ENCODE measurements at places on chromosomes 1 and 21. TPM values are rescaled to one million over a fixed set of nuclear protein-coding genes. Genes with fewer than 3 reads are reported as not detected.

Gene PRR9
- not detected for total RNA-seq

- DNase-seq = no peak
These were observed 80.7 kb upstream of the DUSP10 start for GRCh38 chr1:221822591-221822990.

Gene KLHDC7A
- total RNA-seq = not detected

Gene OR2T2
- not detected for total RNA-seq

DNA sequence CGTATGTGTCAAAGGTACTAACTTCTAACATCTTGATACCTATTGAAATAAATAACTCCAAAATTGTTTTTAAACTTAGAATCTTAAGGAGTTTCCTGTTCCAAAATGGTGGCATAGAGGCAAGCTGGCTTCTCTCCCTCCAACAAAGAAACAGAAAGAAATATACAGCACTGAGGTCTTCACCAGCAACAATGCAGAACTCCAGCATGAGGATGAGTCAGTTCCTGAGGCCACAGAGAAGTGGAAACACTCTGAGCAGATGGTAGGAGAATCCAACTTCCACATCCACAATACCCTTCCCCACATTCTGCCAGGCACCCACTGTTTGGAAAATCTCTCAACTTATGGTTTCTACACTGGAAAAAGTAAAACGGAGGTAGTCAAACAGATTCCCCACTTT lies 12.2 kb upstream of the PPIH start:
- DNase-seq = no peak

DNA sequence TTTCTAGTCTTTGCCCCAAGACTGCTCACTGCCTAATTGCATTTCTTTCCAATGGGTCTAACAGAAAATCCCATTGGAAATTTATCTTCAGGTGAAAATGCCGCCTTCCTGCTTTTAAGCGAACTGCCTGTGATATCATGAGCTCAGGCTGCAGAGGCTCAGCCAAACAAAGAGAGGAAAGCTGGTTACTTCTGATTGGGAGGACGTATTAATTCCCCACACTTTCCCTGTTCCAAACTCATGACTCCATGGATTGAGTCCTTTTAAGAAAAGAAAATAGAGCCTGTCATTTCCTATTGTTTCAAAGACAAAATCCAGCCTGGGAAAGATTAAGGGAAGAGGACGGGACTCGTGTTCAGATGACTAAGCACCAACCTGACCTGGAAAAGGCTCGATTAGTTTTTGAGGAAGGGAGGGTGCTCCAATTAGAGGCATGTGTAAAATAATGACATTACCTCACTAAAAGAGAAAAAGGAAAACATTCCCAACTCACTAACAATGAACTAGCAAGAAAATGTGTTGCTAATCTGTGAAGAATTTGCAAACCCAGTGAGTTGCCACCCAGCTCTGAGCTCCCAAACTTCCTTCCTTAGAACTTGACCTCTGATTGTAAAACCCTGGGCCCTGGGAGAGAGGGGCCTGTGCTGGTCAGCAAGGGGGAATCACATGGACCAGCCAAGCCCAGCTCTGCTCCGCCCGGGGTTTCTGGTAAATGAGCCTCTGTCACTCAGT lies 61.2 kb downstream of the TCP10L start:
- DNase-seq = no peak

Gene OLFML2B
- 0.22 TPM for total RNA-seq

DNA sequence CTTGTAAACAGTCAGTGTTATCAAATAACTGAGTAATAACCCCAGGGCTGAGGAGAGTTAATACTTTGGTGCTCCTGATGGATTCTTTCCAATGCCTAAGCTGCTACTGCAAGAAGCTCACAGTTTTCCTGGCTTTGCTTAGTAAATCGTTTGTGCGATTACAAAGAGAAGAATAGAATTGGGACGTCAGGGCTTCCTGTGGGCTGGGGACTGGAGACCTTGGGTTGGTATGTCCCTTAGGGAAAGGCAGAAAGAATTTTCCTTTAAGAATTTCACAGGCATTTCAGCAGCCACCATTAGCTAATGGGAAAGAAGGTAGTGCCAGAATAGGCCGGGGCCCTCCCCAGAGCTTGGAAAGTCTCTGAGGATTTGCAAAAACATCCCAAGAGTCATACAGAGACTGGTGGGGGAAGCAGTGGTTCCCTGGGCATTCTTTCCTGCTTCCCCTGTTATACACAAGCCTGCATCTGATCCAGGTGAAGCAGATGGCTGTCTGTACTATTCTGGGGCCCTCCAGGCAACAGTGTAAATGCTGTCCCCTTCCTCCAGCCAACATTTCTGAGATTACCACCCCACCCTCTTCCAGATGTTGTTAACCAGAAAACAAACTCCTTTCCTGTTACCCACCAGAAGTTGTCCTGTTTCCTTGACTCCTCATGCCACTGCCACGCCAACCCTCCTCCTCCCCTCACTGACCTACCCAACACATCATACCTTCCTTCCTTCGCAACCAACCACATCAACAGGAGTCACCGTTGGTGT lies 40.2 kb downstream of the PLXNA2 start:
- DNase-seq = no peak

DNA sequence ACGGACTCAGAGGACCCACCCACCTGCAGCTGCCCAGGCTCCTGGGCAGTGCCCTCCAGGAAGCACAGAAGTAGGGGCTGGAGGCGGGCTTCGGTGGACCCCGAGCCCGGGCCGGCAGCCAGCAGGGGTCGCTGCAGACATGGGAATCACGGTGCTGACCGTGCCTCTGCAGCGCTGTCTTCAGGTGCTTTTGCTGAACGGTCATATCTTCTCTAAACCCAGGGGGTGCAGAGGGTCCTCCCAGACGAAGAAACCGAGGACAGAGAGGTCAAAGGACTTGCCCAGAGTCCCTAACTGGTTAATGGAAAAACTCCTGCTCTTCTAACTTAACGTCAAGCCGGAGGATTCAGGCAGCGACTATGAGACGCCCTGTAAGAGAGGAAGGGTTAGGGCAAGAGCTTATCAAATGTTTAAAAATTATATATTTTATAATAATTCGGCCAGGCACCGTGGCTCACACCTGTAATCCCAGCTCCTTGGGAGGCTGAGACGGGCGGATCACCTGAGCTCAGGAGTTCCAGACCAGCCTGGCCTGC lies 21.5 kb upstream of the LEFTY2 start:
- DNase-seq = peak; percentile 46

- no peak for DNase-seq
These were observed 32.9 kb downstream of the NIBAN1 start for GRCh38 chr1:184941410-184941733.
